ENCODE measurements at places on chromosomes 11 and 22. TPM values are rescaled to one million over a fixed set of nuclear protein-coding genes. Genes with fewer than 3 reads are reported as not detected.

DNA sequence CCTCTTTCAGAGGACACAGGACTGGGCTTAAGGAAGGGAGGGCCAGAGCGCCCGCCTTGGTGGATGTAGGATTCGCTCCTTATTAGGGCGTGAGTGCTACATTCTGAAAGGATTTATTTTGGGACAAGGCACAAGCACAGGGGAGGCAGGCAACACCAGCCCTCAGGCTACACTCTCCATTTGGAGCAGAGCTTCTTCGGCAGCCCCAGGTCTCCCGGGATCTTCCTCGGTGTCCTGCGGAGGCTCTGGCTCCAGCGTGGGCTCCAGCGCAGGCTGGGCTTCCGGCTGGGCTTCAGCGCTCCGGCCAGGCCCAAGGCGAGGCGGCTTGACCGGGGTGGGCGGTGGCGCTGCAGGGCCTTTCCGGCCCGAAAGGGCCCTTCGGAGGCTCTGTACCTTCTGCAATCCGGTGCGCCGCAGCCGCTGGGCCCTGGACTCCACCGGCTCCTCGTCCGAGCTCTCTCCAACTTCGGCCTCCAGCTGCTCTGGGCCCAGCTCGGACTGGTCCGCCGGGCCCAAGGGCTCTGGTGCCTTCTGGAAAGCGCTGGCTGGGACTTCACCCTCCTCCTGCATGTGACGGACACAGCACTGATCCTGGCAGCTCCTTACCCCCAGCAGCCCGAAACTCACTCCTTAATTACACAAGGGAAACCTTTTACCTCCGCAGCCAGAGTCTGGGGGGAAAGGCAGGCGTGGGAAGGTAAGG, 1.1 kb downstream of the CAVIN3 start:
- peak; percentile 21 for DNase-seq

VSIG10L2 gene
- polyA plus RNA-seq = not detected

- DNase-seq = no peak
These were observed 5.0 kb upstream of the OR52E6 start for GRCh38 chr11:5846701-5847100.

- no peak for DNase-seq
These were observed 198.3 kb upstream of the PGR start for GRCh38 chr11:101327908-101328307.

GRCh38 chr22:46592390-46592872, 27.8 kb upstream of the GRAMD4 start:
- DNase-seq = no peak

DNA sequence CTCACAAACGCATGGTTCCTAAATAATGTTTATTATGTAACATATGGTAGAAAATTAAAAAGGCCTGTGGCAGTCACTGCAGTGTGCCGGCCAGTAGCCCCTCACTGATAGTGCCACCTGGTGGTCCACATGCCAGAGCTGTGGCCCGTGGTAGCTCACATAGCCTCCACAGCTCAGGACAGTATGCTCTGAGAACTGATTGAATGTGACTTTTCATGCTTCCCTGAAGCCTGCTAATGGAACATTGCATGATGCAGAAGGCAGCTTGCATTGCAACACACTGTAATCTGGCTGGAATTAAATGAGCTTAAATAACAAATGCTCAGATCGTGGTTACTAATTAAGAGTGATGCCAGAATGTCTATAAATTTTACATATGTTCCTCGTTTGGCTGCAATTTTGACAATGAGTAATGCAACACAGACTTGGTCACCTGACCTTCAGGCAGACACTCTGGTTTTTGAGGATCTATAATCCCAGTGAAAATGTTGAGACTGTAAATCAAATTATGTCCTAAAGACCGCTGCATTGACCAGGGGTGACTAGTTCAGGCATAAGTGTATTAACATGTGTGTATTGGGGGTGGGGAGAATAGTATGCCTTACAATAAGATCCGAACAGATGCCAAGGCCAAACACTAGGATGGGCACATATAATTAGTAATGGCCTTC, 566.4 kb downstream of the METTL15 start:
- no peak for DNase-seq

DNA sequence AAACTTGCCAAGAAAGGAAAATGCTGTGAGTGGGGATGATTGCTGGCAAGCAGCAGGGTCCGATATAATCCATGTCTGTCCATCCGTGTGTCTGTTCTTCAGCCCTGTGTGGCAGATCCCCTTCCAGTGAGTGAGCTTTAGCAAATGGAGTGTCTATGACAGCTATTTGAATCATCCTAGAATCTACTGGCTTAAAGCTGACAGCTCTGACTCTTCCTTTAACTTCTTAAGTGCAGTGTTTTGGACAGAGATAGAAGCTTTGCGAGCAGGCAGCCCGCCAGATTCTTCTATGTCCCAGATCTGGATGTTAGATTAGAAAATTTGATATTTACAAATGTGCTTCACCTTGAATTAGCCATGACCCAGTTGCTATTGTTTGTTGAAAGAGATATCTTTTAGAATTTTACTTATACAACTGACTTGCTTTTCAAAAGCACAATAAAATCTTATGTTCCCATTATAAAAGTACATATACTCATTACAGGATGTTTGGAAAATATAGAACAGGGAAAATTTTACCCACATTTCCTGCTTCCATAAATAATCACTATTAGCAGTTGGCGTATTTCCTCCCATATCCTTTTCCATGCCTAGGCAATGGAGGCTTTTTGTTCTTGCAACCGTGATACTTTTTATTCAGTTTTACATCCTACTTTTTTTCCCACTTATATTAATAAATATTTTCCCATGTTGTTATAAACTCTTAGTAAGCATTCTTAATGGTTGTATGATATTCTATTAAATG, 124.5 kb downstream of the COMMD9 start:
- no peak for DNase-seq

GRCh38 chr11:12281571-12282478, 95.5 kb upstream of the PARVA start:
- DNase-seq = peak; percentile 50

KRTAP5-1 gene
- polyA plus RNA-seq = not detected

CATSPER1 gene
- polyA plus RNA-seq = not detected

GRCh38 chr11:82871646-82872045, 28.6 kb downstream of the PRCP start:
- no peak for DNase-seq

DNA sequence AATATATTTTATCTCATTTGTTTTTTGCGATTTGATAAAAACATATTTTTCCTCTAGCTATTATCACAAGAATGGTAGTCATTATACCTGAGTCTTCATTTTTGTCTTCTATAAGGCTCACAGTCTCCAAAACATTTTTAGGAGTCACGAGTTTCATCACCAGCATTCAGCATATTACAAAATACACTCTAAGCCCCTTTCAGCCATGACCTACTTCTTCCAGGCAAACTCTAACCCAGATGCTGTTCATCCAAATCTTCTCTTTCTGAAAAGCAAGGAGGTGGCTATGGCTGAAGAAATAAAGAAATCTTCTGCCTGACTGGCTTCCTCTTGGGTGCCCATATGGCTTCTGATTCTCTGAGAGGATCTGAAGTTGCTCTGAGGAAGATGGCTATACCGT, 35.7 kb upstream of the USP47 start:
- DNase-seq = no peak

DNA sequence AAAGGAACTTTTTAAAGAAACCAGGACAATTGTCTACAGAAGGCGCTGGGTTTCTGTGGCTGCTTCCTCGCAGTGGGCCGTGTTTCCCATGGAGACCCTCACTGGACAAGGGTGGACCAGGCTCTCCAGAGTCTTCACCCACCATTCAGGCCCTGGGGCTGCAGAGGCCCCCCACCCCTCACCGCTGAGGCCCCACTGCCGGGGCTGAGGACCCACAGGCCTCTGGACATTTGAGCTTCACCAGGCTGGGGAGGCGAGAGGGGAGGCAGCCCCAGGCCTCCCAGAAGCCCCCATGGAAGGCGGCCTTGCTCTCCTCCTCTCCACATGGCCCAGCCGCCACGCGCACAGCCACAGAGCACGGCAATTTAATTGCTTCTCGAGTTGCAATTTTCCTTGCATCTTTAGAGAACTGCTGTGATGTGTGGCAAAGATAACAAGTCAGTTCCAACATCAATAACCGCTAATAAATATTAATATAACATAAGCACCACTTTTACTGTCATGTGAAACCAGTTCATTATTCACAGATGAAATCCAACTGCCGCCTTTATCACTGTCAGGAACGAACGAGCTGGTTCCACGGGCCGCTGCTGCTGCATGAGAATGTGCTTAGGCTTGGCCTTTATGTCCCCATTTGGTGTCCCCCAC, 81.0 kb downstream of the PHF21B start:
- DNase-seq = no peak

GRCh38 chr22:30955153-30955552, 13.4 kb downstream of the MORC2 start:
- DNase-seq = no peak

- DNase-seq = no peak
These were observed 147.5 kb downstream of the DSCAML1 start for GRCh38 chr11:117649296-117650055.

OR4D5 gene
- polyA plus RNA-seq = not detected
